IMR-90 (cell line): ENCODE measurements at places on chromosomes 5 and 9. TPM values are rescaled to one million over a fixed set of nuclear protein-coding genes. Genes with fewer than 3 reads are reported as not detected.

CTXN3 gene
- total RNA-seq = not detected in 2 replicates

PCDHB10 gene
- total RNA-seq = under 0.01 and 0.18 TPM in 2 replicates

SLC6A3 gene
- total RNA-seq = not detected in 2 replicates

ADGRD2 gene
- total RNA-seq = not detected in 2 replicates

SHISAL2B gene
- not detected in 2 replicates for total RNA-seq

TAF1L gene
- total RNA-seq = under 0.01 TPM in 1 of 2 replicates, not detected in the other

SMIM3 gene
- 36.1 and 37.5 TPM in 2 replicates for total RNA-seq

KIAA1958 gene
- 1.4 and 1.8 TPM in 2 replicates for total RNA-seq

FIBCD1 gene
- total RNA-seq = 1.1 and 2.2 TPM in 2 replicates

FOXI1 gene
- total RNA-seq = not detected in 2 replicates

SMU1 gene
- 36.0 and 37.8 TPM in 2 replicates for total RNA-seq

AFAP1L1 gene
- total RNA-seq = 5.3 and 5.7 TPM in 2 replicates

C8G gene
- total RNA-seq = not detected in 2 replicates

TNFSF15 gene
- total RNA-seq = under 0.01 and 0.18 TPM in 2 replicates

DDX4 gene
- total RNA-seq = not detected in 2 replicates

ACTL7B gene
- not detected in 2 replicates for total RNA-seq

GLIPR2 gene
- 35.8 and 37.8 TPM in 2 replicates for total RNA-seq

S1PR3 gene
- 28.7 and 31.1 TPM in 2 replicates for total RNA-seq

DOLK gene
- 26.4 and 30.8 TPM in 2 replicates for total RNA-seq

IFNK gene
- not detected in 2 replicates for total RNA-seq

LCP2 gene
- total RNA-seq = not detected in 2 replicates

CA9 gene
- 0.54 and 0.56 TPM in 2 replicates for total RNA-seq

SCGB3A2 gene
- not detected in 2 replicates for total RNA-seq

C5 gene
- 2.3 and 2.8 TPM in 2 replicates for total RNA-seq

CCIN gene
- total RNA-seq = 1.1 TPM in 2 replicates

SLC6A19 gene
- not detected in 2 replicates for total RNA-seq

HRH2 gene
- total RNA-seq = not detected in 2 replicates

PCDHGB7 gene
- 5.8 and 6.3 TPM in 2 replicates for total RNA-seq
